ENCODE measurements at places on chromosomes 7 and 10.

- no peak for DNase-seq
Observed at GRCh38 chr10:79349072-79349491, 1.8 kb downstream of the PPIF start.

GRCh38 chr7:32536585-32536984, 41.3 kb downstream of the AVL9 start:
- no peak for DNase-seq

GRCh38 chr7:17521437-17521836, 223.0 kb downstream of the AHR start:
- DNase-seq: no peak

DNA sequence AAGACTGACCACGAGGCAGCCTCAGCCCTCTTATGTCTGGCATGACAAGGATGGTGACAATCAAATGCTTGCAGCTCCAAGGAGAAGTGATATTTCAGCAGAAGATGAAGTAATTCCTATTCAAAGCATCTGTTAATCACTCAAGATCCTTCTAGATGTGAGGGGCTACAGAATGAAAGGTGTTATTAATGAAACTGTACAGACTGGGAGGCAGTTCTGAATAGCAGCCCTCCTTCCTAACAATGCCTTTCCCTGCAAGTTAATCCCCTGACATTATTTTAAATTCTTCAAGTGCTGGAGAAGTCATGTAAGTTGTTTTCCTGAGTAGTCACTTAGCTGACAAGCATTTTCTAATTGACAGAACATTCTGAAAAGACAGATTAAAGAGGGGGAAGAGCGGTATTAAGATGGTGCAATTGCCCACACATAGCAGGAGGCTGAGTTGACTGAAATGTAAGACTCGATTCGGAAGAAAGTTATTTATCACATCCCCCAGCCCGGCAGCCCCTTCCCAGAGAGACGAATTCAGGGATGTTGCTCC, 300.8 kb downstream of the GRID1 start:
- DNase-seq: no peak

DNA sequence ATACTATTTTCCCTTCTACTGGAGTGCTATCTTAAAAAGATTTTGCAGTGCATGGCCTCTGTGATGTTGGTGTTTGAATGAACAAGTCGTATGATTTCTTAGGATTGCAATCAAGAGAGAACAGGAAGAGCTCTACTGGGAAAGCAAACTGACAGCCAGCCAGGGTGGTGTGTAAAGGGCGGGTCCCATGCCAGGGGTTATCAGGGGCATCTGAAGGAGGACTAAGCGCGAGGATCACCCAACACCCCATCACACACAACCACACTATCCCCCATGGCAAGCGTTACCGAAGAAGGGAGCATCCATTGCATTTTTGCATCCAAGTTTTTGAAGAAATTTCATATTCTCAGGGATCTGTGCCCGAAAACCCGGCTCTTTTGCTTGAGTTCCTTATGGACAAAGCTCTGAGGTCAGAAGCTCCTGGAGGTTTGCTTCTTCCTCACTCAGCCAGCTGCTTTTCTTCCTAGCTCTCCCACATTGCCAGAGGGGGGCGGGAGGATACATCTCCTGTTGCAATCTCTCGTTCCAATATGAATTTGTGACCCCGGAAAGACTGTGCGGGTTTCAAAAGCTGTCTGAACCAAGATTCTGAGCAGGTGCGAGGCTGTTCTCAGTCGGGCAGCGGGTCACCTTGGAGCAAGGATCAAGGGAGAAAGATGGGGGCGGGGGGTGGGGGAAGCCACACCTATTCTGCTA, 5.2 kb downstream of the NEUROD6 start:
- no peak for DNase-seq
